COLO829 (cell line): ENCODE measurements at places on chromosomes 12 and 14.
A peak's percentile ranks its signal among the peaks of the same experiment; 100 is the strongest.

DNA sequence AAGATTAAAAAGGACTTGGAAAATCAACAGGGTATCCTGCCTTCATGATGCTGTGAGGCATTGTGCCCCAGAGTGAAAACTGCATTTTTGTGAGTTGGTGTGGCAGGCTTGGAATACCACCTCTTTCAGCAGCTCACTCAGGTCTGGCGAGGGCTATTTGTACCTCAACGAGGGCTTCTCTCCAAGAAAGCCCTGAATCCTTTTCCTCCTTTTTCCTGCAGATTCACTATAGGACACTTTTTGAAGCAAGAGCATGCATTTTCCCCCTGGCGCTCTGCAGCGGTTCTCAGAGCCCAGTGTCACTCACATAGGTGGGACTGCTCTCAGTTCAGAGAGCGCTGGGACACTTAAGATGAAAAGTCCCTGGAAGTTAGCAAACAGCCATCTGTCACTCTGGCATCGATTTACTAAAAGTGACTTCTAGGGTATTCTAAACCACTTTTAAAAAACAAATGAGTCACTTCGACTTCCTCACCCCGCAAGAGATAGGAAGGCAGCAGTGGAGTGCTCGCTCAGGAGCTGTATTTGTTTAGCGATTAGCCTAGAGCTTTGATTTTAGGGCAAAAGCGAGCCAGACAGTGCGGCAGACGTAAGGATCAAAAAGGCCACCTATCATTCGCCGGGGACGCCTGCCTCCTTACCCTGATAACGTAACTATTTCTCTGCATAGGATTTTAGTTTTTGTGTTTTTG lies 782 bp upstream of the LGR5 start:
- DNase-seq = no peak

- DNase-seq = no peak
Measured at GRCh38 chr12:91482231-91482630, 299.6 kb upstream of the DCN start.

GRCh38 chr14:73774241-73774570 lies 60.0 kb upstream of the PNMA1 start:
- no peak for DNase-seq

GRCh38 chr12:117439531-117440001 lies 78.1 kb upstream of the NOS1 start:
- no peak for DNase-seq

DNA sequence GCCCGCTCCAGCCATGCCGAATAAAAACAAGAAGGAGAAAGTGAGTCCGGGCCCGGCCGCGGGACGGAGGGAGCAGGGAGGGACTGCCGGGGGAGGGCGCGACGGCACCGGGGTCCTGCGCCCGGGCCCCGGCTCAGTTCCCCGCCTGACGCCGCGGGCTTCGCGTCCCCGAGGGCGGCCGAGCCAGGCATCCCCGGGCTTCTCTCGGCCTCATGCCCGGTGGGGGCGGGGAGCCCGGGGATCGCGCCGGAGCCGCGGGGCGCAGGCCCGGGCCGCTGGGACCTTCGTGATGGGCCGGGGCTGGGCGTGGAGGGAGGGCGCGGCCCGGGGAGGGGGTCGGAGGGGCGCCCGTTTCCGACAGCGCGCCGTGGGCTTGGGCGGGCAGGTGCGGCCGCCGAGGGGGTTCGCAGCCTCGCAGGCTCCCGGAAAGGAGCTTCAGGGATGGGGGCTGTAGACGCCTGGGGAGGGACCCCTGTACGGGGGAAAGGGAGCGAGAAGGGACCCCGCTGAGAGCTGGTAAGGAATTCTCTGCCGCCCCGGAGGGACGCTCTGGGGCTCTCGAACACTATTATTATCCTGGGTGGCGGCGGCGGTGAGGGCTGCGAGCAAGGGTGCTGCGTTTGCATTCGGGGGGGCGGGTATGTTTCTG lies 496 bp downstream of the PPP2R5C start:
- no peak for DNase-seq

GRCh38 chr12:12301122-12301521 lies 34.3 kb upstream of the LRP6 start:
- DNase-seq = no peak

DNA sequence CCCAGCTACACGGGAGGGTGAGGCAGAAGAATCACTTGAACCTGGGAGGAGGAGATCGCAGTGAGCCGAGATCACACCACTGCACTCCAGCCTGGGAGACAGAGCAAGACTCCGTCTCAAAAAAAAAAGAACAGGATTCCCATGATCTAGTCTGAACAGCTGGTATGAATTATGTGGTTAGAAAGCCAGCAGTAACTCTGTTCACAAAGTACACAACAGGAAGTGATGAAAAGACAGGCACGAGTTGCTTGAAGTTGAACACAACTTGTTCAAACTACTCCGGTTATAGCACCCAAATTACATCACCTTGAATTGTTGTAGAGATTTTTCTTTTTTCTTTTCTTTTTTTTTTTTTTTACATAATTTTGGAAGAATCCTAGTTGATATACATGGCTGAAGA lies 238.8 kb upstream of the RGS6 start:
- DNase-seq = no peak

DNA sequence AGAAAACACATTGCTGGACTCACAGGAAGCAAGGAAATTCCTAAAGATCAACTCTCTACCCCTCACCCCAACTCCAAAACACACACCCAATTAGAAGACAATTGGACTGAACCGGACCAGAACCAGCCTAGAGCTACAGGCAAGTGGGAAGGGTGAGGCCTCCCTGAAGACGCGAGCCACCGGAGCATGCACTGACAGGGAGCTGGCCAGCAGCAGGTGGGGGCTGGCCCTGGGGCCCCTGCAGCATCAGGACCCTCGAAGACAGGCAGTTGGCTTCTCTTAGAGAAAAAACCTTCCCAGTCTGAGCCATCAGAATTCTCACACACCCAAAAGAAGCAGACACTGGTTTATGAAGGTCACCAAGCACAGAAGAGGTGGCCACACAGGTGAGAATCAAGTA lies 209.5 kb upstream of the DIO3 start:
- no peak for DNase-seq

GRCh38 chr12:106084014-106084671 lies 54.6 kb downstream of the NUAK1 start:
- DNase-seq = peak; percentile 65

DNA sequence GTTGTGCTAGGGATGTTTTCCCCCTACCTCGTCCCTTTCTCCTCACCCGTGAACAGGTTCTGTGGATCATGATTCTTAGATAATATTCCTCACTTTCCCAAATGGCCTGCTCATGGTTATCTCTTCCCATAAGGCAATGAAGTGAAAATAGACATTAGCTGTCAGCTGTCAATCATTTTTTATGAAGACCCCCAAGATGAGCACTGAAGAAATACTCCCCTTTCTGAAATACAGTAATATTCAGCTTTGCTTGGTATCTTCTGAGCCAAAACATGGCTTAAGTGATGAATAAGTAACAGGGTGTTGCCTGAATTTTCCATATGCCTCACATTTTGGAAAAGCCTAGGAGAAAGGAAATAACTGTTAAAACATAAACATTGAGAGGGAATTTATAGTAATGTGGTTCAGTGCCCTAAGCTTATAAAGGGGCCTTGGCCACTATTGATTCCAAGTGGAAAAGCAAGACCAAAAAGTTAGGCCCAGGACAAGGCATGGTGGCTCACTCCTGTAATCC lies 70.7 kb upstream of the NAP1L1 start:
- no peak for DNase-seq

DNA sequence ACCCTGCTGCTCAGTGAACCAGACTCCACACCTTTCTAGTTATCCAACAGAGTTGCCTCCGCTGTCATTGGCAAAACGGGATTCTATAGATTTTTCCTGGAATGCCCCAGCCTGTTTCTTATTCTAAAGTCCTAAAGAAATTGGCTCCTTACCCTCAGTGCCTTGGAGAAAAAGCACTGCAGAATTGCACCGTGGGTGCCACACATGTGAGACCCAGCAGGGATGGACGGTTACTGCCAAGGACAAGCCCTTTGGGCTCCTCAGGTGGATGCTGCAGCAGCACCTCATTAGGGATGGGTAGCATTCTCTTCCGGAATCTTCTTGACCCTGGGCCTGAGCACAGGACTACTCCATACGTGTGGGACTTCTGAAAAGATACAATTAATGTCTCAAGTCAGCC lies 121.5 kb downstream of the GCH1 start:
- DNase-seq = no peak

DNA sequence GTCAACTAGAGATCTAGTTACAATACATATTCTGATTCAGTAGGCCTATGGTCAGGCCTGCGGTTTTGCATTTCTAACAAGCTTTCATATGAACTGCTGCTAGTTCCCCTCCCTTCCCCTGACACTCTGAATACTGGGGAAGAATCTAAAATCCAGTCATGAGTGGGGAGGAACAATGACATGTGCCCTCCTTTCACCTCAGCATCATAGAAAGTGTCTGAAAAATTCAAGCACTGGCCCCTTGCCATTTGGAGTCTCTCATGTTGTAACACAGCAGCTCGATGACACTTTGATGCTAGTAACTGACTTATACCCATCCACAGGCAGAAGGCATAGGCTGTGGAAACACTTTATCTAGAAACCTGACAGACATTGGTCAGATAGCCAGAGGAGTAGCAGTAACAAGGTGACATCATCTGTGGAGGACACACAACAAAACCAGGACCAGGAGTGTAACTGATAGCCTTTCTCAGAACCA lies 161.9 kb upstream of the RASSF8 start:
- DNase-seq = no peak

GRCh38 chr12:3464561-3464960 lies 26.4 kb upstream of the PRMT8 start:
- DNase-seq = no peak

GRCh38 chr12:124665511-124665910 lies 98.1 kb upstream of the NCOR2 start:
- no peak for DNase-seq

- DNase-seq = no peak
Measured at GRCh38 chr12:2097617-2098016, 44.8 kb downstream of the CACNA1C start.

DNA sequence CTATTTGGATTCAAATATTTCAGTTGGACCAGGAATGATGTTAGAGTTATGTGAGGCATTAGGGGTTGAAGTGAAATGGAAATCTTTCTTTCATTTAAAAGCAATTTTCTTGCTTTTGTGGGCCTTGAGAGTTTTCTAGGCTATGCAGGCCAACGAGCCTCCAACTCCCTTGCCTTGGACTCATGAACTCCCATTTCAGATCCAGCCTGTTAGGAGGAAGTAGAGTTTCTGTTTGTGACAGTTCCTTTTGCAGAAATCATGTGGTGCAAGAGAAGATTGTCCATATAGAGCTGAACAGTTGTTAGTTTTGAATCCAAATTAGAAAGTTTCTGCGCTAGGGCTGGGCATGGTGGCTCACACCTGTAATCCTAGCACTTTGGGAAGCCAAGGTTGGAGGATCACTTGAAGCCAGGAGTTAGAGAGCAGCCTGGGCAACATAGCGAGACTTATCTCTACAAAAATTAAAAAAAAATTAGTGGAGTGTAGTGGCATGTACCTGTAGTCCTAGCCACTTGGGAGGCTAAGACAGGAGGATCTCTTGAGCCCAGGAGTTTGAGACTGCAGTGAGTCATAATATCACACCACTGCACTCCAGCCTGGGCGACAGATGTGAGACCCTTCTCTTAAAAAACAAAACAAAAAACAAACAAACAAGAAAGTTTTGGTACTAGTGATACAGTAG lies 47.3 kb upstream of the MED13L start:
- DNase-seq = no peak
